ENCODE measurements at places on chromosomes 2 and 18.

DNA sequence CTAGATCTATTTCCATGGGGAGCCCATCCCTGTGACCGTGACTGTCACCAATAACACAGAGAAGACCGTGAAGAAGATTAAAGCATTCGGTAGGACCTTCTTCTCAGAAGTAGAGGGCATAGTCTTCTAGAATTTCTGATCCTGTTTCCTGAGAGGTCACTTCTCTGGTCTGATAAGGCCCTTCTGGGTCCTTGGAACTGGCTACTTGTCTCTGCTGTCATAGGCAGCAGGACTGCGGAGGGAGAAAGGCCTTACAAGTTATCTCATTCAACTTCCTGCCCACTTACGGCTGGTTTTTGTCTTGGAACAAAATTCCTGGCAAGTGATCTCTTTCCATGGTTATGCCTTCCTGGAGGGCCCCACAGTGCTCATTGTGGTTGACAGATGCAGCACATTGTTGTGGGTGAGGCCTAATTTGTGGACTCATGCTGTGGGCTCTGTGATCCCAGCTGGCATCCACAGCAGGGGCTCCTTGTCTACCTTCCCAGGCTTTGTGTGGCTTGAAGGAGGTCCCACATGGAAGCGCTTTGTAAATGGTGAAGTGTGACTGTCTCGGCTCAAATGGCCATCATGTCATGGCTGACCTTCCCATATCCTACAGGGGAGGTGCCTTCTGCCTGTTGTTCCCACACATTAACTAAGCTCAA is 22.0 kb downstream of the SAG start:
- peak; percentile 60 for DNase-seq

- no peak for DNase-seq
These were observed 31.0 kb downstream of the STRADB start for GRCh38 chr2:201482543-201482942.

GRCh38 chr2:71800106-71800809 is 346.9 kb downstream of the DYSF start:
- DNase-seq, result no peak

DNA sequence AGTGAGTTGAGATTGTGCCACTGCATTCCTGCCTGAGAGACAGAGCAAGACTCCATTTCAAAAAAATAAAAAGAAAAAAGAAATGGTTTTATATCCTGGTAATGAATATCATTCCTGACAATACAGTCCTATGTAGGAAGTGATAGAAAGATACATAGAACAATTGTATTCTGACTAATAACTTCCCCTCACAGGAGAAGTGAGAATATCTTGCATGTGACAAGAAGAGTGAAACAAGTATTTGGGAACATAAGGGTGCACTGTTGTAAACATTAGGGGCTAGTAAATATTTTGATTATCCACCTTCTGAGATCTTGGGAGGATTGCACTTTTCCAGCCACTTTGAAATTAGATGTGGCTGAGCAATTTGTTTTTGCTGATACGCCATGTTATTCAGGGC is 40.7 kb downstream of the KLHL14 start:
- no peak for DNase-seq

- DNase-seq, result no peak
These were observed 84.8 kb upstream of the XIRP2 start for GRCh38 chr2:166803373-166804000.

- DNase-seq, result no peak
These were observed 57.9 kb downstream of the TLK1 start for GRCh38 chr2:171102802-171103201.

GRCh38 chr18:22046473-22046872 is 122.9 kb upstream of the GATA6 start:
- DNase-seq, result no peak

DNA sequence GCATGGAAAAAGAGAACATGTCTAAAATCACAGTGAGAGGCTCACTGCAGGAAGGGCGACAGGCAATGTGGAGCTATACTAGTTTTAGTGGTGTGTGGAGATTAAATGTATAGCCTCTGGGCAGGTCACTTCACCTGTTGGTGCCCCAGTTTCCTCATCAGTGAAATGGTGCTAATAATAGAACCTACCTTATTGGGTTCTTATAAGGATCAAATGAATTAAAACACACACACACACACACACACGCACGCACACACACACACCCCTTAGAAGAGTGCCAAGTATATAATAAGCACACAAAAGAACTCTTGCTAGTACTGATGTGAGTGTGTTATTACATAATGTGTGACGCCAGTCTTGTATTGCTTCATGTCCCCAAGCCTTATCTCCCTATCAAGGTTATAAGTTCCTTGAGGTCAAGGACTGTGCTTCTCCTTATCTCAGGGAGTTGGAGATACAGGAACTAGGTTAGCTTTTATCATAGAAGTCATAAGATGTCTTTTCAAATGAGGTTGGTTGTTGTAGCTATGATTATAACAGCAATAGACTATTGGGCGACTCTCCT is 98.0 kb upstream of the CXCR4 start:
- DNase-seq, result no peak

GRCh38 chr18:44830581-44830980 is 149.9 kb downstream of the SETBP1 start:
- no peak for DNase-seq

- no peak for DNase-seq
These were observed 60.0 kb downstream of the SDC1 start for GRCh38 chr2:20164734-20165478.

- no peak for DNase-seq
These were observed 34.1 kb downstream of the NHEJ1 start for GRCh38 chr2:219126555-219126954.

- peak; percentile 59 for DNase-seq
These were observed 38.7 kb downstream of the PKDCC start for GRCh38 chr2:42086500-42086953.

All from LHCN-M2 (cell line).